ENCODE measurements at places on chromosomes 11 and 22.

GRCh38 chr11:7575841-7576725, 62.3 kb downstream of the PPFIBP2 start:
- no peak for DNase-seq

DNA sequence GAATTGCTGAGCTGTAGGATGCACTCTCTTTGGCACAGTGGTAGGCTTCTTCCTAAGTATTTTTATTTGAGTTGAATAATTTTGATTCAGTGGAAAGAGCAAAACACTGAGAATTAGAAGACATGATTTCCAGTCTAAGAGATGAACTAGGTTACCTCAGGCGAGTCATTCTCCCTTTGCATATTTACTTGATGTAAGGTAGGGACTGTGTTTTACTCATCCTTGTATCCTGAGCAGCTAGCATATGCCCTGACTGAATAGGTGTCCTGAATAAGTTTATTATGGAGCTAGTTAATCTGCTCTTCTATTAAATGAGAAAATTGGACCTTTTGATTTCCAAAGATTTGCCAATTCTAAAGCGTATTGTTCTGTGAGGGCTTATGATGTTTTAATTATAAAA, 50.7 kb downstream of the STIM1 start:
- peak; percentile 24 for DNase-seq

DNA sequence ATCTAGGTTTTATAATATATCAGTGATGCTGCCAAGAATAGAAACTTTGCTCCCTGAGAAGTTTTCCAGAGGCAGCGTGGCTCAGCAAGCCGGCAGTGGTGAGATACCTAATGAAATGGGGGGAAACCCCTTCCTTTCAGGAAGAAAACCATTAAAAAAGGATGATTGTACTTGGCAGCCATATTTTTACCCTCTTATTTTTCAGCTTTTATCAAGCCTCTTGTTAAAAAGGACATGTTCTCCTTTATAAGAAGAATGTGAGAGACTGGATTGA, 9.0 kb upstream of the ME3 start:
- no peak for DNase-seq

GRCh38 chr11:3092603-3093141, 35.4 kb upstream of the CARS1 start:
- no peak for DNase-seq

DNA sequence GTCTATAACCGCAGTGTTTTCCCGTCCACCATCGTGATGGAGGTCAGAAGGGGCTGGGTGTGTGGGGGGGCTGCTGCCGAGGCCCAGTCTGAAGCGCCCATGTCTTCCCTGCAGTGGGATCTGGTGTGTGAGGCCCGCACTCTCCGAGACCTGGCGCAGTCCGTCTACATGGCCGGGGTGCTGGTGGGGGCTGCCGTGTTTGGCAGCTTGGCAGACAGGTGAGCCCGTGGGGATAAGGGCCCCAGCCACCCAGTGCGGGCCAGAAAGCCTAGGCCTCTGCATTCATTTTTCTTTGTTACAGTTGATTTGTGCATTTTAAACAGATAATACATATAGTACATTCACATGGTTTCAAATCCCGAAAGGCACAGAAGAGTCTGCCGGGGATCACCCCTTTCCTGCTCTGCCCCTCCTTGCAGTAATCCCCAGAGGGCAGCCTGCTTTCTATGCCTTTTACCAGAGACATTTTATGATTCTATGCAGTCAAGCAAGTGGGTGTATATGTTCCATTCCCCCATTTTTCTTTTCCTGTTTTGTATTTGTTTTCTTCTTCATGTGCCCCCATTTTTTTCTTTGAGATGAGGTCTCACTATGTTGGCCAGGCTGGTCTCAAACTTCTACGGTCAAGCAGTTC, 32.6 kb downstream of the CAPN1 start:
- DNase-seq: no peak

DNA sequence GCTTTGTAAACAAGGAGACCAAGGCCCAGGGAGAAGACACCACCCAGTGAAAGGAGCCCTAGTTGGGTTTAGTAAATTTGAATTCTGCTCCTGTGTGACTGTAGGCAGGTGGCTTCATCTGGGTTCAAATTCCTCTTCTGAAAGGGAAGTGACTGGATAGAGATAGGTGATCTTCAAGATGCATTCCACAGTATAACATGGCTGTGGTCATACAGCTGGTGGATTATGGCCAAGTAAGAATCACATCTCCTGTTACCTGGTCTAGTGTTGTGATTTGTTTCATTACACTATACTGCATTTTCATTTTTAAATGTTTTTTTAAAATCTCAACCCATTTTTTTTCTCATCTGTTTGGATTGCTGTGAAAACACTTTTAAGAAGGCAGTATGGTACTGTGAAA, 58.0 kb upstream of the PICALM start:
- no peak for DNase-seq

- DNase-seq: no peak
Observed at GRCh38 chr11:104410336-104410735, 246.4 kb upstream of the PDGFD start.

DNA sequence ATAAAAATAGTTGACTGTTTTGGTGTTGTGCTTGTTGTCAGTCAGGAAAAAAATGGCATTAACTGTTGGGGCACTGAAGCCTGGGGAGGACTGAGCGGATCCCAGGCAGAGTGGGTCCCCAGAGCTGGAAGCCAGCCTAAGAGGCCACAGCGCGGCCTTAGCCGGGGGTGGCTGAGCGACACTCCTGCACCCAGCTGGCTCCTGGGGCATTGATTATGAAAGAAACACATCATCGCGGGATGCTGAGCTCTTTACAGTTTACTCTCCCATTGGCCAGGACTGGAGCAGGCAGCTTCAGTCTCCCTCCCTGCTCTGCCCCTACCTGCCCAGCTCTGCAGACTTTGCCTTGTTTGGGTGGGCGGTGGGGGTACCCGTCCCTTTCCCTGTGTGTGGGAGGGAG, 121.5 kb downstream of the ST3GAL4 start:
- no peak for DNase-seq

- no peak for DNase-seq
Observed at GRCh38 chr11:94271885-94272372, 32.5 kb upstream of the IZUMO1R start.
